Endodermal cell (in vitro differentiated cells): ENCODE measurements at places on chromosomes 13 and 19. TPM values are rescaled to one million over a fixed set of nuclear protein-coding genes. Genes with fewer than 3 reads are reported as not detected.
A peak's percentile ranks its signal among the peaks of the same experiment; 100 is the strongest.

The IGLON5 gene
- total RNA-seq = 40.4 and 42.7 TPM in 2 replicates

The SLC10A2 gene
- not detected in 3 replicates for total RNA-seq

The SACS gene
- 16.4 and 17.6 TPM in 2 replicates for total RNA-seq

GRCh38 chr19:32863301-32863700, 6.3 kb downstream of the SLC7A9 start:
- no peak for DNase-seq

DNA sequence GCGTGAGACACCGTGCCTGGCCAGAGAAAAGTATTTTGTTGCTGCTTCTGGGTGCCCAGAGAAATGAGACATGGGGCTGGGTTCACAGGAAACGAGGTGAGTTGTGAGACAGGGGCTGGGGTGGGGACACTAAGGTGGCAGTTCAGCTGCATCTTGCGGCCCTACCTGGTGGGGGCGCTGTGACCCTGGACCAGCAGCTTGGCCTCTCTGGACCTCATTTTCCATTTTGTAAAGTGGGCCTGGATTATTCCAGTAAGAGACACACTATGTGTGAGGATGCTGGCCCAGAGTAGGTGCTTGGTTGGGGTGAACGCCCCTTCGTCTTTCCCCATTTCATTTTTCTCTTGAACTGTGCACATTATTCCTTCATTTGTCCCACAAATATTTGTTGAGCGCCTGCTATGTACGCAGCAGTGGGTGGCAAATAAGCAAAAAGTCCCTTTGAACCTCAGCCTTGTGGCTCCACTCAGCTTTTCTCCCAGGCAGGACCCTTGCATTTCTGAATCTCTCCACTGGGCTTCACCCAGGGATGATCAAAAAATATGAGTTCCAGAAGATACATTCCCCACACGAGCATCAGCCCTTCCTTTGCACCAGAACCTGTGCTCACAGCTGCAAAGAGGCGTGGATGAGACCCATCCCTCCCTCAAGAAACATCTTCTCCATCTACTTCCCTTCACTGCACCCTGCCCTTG, 26.6 kb upstream of the OR10H1 start:
- no peak for DNase-seq

GRCh38 chr19:41689993-41690800, 2.1 kb upstream of the CEACAM7 start:
- peak; percentile 37 for DNase-seq

DNA sequence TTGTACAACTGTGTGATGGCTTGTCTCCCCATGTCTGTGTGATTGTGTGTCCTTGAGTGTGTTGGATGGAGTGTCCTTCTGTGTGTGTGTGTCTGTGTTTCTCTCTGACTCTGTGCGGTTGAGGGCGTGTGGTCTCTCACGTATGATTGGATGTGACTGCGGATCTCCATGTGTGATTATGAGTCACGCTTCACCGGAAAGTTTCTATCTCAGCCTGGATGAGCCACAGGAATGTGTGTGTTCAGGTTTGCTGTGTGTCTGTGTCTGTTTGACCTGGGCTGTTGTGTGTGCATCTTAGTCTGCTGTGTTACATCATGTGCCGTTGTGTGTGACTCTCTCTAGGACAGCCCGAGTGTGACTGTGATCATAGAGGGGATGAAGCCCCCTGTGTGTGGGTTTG, 15.5 kb upstream of the ZNF835 start:
- DNase-seq = no peak

DNA sequence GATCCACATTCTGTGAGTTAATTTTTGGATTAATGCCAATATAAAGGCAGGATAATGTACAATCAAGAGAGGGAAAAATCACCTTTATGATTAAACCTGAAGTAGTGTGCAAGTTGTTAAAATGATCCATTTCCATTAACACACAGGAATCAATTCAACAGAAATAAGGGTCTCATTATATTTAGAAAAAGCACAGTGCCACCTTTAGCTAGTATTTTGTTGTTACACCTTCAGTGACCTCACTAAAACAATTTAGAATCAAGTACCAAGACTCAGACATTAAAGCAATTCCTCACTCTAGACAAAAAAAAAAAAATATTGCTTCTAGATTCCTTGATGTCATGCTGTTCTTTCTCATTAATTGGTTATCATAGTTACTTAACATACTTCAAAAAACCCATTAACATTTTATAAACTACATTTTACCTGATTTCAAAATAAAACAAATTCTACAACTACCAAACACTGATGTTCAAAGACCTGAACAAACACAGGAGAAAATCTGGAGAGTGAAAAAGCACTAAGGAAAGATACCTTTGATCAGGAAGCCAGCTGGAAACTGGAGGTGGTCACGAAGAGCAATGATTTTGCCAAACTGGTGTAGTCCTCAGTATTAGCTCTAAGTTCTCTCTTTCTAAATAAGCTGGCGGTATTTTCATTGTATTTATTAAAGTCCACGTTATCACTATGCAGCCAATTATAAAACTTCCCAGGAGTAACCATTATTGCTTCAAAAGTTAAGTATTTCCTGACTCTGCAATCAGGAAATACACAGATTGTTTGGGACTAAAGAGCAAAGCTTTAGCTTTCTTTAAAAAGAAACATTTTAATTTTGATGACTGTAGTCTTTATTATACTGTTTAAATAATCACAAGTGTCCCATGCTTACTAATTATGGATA, 115.3 kb downstream of the TBC1D4 start:
- DNase-seq = no peak

DNA sequence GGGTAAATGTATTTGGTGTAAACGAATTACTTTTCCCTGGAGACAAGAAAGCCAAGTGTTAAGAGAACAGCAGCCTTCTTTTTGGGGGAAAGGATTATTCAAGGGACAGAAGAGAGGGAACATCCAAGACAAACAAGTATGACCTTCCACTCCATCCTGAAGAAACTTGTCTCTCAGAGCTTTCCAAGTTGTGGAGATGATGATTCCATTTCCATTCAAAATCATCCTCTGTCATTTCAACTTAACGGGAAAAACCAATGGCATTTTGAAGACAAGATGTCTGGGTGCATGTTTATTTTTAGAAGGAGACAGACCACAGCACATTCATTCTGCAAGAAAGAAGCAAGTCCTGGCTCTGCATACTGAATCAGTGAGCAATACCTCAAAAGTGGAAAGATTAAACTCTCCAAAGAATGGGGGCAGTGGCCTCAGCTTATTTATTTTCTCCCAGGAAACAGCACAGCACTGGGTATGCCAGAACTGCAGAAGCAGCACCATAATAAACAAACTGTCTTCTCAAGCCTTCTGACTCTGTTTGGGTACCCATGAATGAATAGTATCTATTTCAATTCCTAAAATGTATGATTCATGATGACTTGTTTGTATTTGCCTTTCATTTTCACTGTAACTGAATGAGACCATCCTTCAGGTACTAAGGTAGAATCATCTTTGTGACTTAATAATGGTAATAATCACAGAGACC, 541.0 kb downstream of the RFC3 start:
- no peak for DNase-seq

- peak; percentile 100 for DNase-seq
These were observed 2.6 kb upstream of the PRKCG start for GRCh38 chr19:53879140-53880081.
